Neuronal stem cell (in vitro differentiated cells): ENCODE measurements at places on chromosomes 3 and 15.

DNA sequence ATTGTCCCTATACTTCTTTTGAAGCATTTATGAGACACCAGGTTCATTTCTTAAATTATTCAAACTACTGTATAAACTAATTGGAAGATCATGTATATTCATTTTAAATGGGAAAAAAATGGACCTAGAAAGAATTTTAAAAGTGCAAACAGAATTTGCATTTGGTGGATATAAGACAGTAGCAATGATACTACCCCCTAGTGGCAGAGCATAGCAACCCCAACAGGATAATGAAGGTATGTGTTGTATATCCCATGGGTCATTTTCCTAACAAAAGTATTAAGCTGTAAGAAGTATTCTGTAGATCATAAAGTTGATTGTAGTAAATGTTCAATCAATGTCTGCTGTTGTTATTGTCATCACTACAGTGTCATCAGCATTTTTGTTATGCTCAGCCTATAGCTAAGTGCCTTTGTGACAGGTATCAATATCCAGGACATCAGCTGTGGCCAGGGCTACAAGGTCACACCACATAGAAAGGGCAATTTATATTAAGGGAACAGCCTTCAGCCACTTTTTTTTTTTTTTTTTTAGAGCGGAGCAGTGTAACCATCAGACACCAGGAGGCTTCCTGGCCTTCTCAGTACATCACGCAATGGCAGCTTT, 175.8 kb downstream of the FOXB1 start:
- DNase-seq = peak; percentile 17

GRCh38 chr3:120983321-120983665, 75.3 kb downstream of the STXBP5L start:
- no peak for DNase-seq

DNA sequence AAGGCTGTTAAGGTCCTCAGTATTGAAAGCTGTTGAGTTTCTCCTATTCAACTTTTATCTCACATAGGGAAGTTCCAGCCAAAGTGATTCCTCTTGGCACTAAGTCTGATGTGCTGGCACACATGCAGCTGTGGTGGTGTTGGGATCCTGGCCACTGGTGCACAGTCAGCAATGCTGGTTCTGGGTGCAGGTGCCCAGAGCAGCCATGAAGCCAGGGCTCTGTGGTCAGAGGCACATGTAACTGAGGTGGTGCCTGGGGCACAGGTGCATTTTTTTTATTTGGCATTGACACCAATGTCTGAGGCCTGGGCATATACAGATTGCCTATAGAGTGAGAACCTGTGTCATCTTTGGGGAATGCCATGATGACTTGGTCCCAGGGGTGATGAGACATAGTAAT, 271.4 kb downstream of the POLQ start:
- DNase-seq = no peak

DNA sequence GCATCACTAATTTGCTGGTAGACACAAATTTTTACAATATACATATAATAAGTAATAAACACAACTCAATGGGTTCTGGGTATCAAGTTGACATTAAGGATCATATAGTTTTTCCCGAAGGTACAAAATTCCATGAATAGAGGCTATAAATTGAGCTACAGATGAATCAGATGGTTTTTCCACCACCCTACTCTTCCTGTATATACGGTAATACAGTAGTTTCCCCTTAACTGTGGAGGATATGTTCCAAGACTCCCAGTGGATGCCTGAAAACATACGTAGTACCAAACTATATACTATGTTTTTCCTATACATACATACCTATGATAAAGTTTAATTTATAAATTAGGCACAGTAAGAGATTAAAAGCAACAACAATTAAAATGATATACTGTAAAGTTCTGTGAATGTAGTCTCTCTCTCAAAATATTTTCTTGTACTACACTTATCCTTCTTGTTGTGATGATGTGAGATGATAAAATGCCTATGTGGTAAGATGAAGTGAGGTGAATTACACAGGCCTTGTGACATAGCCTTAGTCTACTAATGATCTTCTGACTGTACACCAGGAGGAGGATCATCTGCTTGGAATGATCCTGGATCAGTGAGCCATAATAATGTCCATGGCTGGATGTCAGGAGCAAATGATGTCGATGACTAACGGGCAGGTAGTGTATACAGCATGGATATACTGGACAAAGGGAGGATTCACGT, 116.7 kb downstream of the NR1I2 start:
- DNase-seq = no peak

GRCh38 chr15:97087006-97087741, 756.7 kb downstream of the NR2F2 start:
- DNase-seq = no peak

GRCh38 chr15:89361451-89362202, 27.0 kb upstream of the POLG start:
- DNase-seq = peak; percentile 82

GRCh38 chr3:43028678-43029490, 49.8 kb downstream of the GASK1A start:
- no peak for DNase-seq

DNA sequence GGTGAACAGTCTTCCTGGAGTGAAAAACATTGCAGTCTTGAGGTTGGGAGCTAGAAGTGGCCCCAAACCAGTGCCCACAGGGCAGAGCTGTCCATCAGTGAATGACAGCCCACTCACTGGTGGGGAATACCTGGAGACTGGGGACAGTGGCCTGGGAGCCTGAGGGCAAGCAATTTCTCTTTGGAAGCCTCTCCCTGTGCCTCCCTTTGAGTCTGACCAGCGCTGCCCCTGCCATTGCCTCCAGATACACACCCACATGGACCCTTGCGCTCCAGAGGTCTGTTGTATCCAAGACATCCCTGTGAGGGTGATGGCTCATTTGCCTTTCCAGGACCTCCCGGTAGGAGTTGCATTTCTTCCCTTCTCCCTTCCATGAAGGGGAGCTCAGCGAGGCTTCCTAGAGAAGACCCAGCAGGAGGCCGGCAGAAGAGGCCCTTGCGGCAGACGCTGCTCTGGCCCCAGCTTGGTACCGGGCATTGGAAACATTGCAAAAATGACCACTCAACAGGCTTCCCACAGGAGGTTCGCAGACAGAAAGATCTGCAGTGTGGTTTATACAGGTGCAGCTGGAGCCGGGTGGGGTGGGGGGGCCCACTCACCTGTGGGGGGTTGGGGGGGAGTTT, 38.5 kb downstream of the KLF13 start:
- DNase-seq = no peak

- DNase-seq = no peak
Measured at GRCh38 chr15:60135961-60136360, 131.8 kb downstream of the FOXB1 start.

GRCh38 chr3:52771702-52772101, 962 bp upstream of the NEK4 start:
- DNase-seq = no peak

- DNase-seq = no peak
Measured at GRCh38 chr3:149384911-149385321, 7.5 kb upstream of the TM4SF1 start.

DNA sequence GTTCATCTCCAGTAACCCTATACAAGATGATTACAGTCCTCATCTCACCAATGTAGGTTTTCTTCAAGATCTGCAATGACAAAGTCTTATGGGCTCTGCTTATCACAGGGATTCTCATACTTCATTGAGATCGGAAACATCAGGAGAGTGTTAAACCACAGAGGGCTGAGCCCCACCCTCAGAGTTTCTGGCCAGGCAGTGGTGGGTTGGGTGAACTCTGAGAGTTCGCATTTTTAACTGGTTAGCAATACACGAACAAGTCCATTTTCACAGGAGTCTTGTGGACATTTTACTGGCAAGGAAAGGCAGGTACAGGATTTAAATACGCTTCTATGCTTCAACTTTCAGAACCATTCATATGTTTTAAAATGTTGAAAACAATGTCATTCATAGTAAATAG, 366.7 kb upstream of the ROBO2 start:
- no peak for DNase-seq

DNA sequence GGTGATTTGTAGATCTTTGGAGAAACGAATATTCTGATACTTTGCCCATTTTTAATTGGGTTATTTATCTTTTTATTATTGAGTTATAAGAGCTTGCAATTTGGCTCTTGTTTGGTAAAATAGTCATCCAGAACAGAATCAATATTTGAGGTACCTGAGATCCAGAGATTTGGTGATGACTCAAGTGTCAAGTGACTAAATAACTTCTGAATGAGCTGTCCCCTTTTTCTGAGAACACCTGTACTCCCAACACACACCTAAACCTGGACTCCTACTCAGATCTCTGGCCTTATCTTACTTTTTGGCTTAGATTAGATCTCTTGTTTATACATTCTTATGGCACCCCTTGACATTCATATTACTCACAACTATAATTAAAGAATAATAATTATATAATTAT, 3.1 kb upstream of the TRA2B start:
- DNase-seq = no peak

DNA sequence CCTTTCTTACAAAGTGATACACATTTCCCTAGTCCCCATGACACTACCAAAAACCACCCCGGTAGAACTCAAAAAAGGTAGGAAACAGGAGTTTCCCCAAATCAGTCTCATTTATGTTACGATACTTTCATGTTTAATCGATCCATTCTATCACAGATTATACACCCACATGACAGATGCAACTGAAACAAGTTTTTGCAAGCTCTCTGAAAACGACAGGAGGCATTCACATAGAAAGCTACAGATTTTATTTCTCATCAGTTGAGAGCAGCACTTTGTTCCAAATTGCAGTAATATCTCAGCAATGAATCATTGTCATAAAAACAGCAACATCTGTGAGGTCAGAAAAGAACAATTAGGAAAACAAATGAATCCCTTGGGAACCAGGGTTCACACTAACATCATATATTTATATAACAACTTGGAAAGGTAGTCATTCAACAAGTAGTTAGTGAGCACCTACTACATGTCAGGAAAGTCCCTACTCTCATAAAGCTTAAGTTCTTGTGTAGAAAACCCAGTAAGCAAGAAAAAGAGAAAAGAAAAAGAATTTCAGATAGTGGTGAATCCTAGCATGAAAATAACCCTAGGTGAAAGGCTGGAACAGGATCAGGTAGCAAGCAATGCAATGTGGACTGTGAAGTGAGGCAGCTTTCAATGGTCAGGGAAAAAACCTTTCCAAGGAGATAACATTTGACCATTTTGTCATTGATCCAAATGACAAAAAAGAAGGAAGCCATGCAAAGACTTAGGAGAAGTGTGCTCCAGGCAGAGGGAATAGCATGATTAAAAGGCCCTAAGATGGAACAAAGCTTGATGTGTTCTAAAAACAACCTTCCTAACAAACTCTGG, 8.3 kb downstream of the PLD1 start:
- no peak for DNase-seq

GRCh38 chr15:99473981-99474906, 91.5 kb upstream of the MEF2A start:
- no peak for DNase-seq

- no peak for DNase-seq
Measured at GRCh38 chr3:119173325-119173724, at the start of gene UPK1B. TSS of gene UPK1B (plus strand) at chr3:119173598. CDS start at chr3:119186742, 13,144 bp downstream.

DNA sequence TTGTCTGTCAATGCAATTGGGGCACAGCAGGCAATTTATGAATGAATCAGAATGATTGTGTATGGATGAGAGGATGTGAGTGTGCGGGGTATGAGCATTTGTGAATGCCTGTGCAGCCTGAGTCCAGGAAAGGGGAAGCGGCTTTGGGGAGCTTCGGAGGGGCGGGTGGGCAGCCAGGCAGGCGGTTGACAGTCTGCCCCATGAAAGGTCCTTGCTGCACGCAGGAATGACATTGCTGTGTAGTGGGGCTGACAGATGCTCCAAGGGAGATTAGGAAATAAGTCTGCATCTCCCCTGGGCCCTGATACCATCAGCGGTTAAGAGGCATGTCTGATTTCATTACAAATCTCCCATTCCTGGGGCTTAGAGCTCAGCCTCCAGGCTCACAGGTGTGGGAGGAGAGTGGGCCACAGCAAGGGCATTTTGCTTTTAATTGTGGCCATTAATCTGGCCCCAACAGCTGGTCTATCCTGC, 26.4 kb upstream of the TSPAN3 start:
- DNase-seq = no peak

DNA sequence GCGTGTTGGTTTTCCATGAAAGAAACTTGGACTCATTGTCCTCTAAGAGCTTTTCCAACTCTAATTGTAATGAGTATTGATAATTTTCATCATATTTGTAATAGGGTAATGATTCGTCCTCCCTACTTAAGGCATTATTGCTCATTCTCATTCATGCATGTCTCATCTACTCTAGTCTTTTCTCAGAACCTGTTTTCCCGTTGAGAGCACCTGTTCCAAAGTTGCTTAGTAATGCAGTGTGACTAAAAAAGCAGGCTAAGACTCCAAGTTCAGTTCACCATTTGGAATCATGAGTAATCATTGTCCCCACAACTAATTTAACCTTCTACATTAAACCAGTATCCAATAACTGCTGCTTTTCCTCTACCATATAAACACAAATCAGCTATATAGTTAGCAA, 84.0 kb downstream of the FILIP1L start:
- DNase-seq = no peak

- no peak for DNase-seq
Measured at GRCh38 chr3:115836944-115837343, 213.6 kb downstream of the GAP43 start.

DNA sequence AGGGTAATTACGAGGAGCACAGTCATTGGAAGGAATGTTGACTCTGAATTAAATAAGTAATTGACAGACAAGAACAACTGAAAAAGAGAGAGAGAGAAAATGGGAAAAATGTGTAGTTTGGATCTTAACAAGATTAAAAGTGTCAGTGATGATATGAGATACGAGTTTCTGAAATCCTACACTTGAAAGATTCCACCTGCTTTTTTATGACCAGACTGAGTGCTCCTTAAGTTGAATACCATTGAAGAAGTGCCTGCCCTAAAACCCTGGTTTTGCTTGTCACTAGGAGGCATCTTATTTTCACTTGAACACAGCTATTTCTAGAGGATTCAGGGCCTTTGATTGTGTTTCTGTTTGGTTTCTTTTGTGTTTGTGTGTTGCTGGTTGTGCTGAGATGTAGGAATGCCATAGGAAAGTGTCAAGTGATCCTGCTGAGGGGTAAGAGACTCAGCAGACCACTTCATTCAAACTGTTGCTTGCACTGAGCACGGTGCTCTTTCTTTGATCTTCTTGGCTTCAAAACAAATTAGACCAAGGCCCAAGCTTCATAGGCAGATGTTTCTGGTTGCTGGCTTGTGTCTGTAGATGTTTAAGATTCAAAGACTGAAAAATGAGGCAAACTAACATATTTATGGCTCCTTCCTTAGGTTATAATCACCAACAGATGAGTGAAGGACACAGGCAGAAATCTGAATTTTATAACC, 17.2 kb upstream of the ABHD10 start:
- no peak for DNase-seq

- no peak for DNase-seq
Measured at GRCh38 chr3:59386165-59386564, 336.3 kb upstream of the CFAP20DC start.

GRCh38 chr3:111616417-111617105, 21.4 kb upstream of the ZBED2 start:
- no peak for DNase-seq

DNA sequence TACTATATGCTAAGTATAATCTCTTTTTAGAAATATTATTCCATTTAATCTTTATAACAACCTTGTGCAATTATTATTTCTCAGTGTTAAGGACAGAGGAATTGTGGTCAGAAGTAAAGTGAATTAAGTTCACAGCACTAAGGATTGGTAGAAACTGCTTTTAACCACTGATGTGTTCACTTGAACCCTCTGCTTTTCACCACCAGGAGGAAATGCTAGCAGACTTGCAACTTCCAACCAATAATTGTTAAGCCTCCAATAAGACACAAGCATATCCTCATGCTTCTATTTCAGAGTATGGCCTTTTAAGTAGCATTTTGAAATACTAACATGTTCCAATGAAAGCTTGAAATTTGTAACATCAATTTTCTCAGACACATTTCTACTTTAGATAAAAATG, 527.4 kb downstream of the SI start:
- no peak for DNase-seq
